ENCODE measurements at places on chromosomes 6 and 20.

DNA sequence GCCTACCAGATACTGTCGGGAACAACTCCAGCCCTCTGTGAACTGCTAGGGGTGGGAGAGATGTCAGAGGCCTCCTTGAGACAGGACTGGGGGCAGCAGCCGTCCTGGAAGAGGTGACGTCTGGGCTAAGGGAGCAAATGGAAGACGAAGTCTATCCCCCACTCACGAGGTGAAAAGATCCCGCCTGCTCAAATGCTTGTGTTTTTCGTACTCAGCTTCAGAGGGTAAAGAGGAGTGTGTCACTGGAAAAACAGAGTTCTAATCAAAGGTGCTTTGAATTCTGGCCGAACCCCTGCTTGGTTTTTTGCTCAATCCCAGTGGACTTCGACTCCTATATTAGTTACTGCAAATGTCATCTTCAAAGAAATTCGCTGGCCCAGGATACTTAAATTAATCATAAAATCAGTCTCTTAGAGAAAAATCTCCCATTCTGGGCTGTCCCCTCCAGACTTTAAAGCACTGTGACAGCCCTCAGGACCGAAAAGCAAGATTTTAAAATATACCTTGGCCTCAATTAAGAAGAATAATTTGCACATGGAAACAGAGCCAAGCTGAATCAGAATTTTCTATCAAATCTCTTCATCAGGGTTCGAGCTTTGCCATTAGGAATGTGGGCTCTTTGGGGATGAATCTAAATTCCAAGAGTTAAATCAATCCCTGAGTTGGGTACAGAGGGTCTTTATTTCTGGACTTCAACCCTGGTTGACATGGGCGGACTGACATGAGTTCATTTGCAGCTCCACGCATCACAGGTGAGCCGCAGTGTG, 61.8 kb upstream of the AFDN start:
- no peak for DNase-seq

GRCh38 chr20:51193066-51193772, 170.3 kb upstream of the KCNG1 start:
- no peak for DNase-seq

GRCh38 chr6:106849676-106850332, 124.7 kb downstream of the CD24 start:
- no peak for DNase-seq

DNA sequence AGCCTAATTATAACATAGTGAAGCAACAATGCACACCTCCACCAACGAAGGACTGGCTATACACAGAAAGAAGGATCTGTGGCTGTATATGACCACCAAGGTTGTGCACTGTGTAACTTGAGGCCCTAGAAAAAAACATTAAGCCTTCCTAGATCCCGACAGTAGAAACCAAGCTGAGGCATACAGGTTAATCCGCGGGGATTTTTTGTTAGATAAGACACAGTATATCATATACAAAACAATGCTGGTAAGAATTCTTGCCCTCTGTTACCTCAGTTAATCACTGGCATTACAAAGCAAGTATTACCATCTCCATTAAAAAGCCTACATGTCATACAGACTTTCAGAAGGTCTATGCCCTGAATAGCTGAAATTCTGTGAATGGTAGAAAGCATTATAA, 228.8 kb downstream of the TBC1D32 start:
- DNase-seq, result no peak

- DNase-seq, result no peak
These were observed 45.1 kb downstream of the TRERF1 start for GRCh38 chr6:42406306-42407280.

DNA sequence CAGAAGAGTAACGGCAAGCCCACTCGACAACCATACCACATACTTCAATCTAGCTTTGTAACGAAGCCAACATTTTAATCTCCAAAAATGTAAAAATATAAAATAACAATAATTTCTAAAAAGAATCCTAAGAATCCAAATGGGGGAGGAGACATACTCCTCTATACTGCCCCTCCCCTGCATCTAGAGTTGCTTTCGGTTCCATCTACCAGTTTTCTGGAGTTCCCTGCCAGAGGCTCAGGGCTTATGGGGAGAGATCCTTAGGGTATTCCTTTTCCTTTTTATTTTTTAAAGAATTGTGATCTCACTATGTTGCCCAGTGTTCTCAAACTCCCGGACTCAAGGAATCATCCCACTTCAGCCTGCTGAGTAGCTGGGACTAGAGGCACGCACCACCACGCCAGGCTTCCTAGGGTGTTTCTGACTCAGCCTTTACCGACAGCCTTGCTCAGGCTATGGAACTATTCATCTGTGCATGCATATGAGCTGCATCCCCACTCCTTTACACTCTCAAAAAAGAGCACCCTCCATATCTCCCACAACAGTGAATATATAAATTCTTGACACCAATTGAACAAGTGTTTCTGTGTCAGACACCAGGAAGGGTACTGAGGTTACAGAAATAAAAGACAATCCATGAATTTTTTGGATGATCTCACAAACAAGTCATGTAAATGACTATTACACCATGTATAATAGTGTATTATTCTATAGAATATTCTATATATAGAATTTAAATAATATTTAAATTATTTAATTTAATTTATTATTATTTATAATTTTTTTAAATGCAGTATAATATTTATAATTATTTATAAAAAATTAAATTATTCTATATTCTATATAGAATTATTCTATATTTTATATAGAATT, 40.7 kb upstream of the UBR2 start:
- DNase-seq, result no peak

DNA sequence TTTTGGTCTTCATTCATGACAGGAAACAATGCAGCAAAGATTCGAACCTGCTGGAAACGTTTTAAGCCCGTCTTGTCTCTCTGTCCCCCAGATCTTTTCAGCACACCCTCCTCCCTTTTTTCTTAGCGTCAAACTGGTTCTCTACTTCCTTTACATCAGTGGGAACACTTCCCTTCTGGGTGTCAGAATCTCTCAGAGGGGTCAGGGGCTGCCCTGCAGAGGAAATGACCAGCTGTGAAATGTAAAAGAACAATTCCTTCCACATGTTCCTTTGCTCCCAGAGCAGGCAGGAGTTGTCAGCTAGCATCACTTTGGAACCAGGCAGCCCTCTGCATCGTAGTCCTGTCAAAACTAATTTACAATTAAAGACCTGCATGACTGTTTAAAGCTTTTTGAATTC, 619.0 kb downstream of the TFAP2A start:
- DNase-seq, result no peak

DNA sequence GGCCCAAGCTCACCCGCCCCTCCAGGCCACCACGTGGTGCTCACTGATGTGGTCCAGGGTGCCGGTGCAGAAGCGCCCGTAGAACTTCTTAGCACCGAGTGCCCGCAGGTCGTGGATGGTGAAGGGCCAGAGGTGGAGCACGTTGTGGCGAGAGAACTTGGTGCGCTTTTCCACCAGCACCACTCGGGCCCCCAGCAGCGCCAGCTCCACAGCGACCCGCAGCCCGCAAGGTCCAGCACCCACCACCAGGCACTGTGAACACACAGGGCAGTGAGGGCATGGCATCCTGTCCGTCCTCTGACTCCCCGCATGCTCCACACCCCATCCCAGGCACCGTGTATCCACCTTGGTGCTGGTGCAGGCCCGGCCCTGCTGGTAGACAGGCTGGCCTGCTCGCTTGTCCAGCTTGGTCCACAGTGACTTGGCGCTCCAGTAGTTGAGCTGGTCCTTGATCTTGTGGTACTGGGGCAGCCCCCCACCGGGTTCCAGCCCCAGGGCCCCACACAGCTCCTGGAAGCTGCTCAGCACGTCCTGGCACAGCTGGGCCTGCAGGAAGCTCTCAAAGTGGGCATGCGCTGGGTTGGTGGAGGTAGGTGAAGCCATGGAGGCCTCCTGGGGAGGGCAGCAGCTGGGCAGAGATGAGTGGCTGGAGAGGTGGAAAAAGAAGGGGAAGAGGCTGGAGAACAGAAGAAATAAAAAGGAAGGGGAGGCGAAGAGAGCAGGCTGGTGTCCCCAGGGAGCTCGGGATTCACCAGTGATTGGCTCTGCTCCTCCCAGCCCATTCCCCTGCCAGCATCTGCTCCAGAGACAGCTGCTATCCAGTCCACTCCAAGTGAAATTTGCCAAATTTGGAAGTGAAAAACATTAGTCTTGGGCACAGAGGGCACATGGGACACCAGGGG, 1.7 kb downstream of the MICAL1 start:
- DNase-seq, result no peak

DNA sequence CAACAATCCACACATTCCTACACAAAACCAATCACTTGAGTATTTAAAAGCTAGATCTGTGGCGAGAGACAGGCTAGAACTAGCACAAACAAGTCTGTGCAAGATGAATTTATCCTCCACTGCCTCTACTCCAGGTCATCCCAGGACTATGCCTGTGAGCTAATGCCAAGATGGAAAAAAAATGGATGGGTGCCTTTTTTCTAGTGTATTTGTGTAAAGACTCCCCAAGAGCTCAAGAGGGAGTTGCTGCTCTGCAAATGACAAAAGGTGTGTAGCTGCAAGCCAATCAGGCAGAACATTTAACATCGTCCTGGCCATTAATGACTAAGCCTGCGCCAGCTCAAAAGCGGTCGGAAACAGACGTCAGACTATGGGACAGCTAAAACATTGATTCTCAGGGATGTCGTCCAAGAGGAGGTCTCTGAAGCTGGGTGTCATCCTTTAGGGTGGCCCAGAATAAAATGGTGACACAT, 21.9 kb downstream of the ATXN1 start:
- DNase-seq, result no peak

- no peak for DNase-seq
These were observed 17.7 kb upstream of the THBS2 start for GRCh38 chr6:169271158-169271876.

DNA sequence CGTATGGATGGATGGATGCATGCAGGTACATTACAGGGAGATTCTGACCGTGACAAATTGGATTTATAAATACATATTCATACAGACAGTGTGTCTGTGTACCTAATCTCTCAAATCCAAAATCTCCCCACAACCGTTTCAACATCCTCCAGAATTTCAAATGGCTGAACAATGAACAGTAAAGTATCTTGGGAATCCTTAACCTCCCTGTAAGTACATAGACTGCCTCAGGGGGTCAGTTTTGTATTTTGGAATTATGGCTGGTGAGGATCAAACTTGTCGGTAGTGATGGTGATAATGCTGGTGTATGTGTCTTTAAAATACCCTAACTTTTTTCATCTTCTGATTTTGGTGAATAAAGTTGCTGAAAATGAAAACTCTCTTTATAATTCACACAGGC, 246.2 kb downstream of the FOXC1 start:
- no peak for DNase-seq
